Stimulated activated CD8-positive, alpha-beta memory T cell treated with anti-CD3 and anti-CD28 coated beads, Interleukin-4, amount 100 ng/mL, for 24 hours (primary cell): ENCODE measurements at places on chromosomes 12 and 14.

DNA sequence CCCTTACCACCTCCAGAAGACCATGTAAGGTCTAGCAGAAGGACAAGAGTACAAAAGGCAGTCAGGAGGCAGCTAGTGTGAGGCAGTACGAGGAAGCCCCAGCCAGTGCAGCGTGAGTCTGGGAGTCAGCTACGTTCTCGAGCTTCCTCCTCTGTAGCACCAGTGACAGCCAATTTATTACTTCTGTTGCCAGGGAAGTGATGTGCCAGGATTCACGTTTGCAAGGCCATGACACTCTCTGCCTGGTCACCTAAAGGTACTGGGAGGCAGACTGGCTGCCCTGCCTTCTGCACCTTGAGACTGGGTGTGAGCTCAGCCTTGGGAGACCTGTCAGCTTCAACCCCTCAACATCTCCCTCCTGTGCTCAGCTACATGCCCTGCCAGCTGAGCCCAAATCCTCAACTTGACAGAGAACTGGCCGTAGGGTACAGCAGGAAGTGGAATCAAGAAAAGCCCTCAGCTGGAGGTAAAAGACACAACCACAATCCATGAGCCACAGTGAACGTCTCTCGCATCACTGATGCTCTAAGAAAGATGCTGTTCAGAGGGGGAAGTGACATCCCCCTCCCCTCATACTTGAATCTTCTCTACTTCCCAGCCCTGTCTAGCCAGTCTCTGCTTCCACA, 182.5 kb upstream of the RGS6 start:
- DNase-seq, result no peak

- DNase-seq, result no peak
Observed at GRCh38 chr12:71431991-71432390, 7.6 kb upstream of the LGR5 start.

- no peak for DNase-seq
Observed at GRCh38 chr12:104248444-104248843, 32.9 kb downstream of the TXNRD1 start.

GRCh38 chr14:102866982-102867761, 55.3 kb upstream of the AMN start:
- no peak for DNase-seq

DNA sequence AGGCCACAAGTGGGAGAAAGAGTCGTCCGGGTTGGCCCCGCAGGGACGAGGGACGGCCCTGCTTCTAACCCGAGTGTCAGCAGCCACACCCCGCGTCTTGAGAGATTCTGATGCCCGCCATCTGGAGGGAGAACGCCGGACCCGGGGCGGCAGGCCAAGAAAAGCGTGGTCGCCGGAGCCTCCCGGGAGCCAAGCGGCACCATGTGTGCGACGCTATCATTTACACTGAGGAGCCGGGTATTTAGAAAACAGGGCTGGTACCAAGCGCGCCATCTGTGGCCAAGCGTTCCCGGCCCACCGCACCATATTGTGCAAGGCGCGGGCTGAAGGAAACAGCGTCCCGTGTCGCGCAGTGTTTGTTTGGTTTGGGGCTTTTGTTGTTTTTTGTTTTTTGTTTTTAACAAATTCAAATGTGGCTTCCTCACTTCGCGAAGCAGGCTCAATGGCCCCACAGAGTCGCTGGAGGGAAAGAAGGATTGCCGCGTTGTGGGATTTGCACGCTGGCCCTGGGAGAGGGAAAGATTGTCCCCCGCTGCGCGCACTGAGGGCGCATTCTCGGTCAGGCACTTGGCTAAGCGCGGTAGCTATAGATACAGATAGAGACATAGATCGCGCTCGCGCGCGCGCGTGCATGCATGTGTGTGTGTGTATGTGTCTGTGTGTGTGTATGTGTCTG, 153.8 kb downstream of the BCL11B start:
- no peak for DNase-seq
